ENCODE measurements at places on chromosomes 4 and X.

- DNase-seq, result peak; percentile 66
These were observed 217.6 kb downstream of the ZNF674 start for GRCh38 chrX:46327566-46328115.

GRCh38 chr4:186725469-186726425 is 2.1 kb upstream of the FAT1 start:
- DNase-seq, result peak; percentile 87

DNA sequence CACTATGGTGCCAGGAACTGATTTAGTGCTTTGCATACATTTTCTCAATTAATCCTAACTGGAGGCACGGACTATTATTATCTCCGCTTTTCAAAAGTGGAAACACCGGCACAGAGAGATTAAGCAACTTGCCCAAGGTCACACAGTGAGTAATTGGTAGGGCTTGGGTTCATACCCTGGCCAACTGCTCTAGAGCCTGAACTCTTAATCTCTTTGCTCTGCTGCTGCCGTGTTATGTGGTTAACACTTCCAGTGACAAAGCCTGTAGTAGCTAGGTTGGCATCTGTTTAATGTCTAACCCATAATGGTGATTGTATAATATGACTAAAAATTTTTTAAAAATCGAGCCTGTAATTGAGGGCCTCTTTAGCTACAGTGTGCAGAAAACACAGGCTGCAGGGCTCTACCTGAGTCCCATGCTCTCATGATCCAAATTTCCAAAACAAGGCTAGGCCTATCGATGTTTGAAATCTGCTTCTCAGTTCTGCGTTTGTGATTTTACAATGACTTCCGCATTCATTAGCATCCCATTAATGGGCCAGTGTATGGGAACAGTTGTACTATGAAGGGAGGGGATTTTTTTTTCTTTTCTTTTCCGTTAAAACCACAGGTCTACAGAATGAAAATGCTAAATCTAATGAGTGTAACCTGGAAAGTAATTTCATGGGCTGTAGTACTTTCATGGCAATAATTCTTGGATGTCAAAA is 219.3 kb upstream of the JADE1 start:
- peak; percentile 57 for DNase-seq

- DNase-seq, result no peak
These were observed 188.4 kb downstream of the DHX15 start for GRCh38 chr4:24395937-24396336.

Data from renal pelvis (tissue), 12 donors.